Activated T-cell treated with anti-CD3 and anti-CD28 coated beads for 4 hours (primary cell): ENCODE measurements at places on chromosomes 5 and 9.

- DNase-seq: no peak
Observed at GRCh38 chr5:128613128-128613527, 75.1 kb upstream of the FBN2 start.

GRCh38 chr5:53418409-53418808 lies 62.0 kb upstream of the FST start:
- DNase-seq: no peak

GRCh38 chr5:133698646-133699526 lies 86.5 kb upstream of the FSTL4 start:
- no peak for DNase-seq

DNA sequence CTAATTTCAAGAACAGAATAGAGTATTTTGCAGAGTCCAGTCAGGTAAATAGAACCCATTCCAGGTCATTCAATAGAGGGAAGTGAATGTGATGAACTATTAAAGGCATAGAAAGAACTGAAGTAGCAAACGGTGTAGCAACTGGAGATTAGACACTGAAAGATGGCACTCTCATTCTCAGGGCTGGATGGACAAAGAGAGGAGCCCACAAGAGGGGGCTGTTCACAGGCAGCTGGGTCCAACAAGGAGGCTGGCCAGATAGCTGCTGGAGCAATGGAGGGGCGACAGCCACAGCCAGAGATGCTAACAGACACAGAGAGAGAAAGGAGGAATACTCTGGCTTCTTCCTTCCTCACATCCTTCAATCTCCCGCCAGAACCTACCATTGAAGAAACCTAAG lies 93.1 kb upstream of the SMARCA2 start:
- no peak for DNase-seq
